Right renal pelvis (tissue), 4 donors: ENCODE measurements at places on chromosomes 1 and 21. TPM values are rescaled to one million over a fixed set of nuclear protein-coding genes. Genes with fewer than 3 reads are reported as not detected.

- DNase-seq = no peak
Observed at GRCh38 chr1:19647643-19648042, 3.5 kb downstream of the NBL1 start.

GRCh38 chr1:64476251-64476952 is 6.5 kb downstream of the CACHD1 start:
- DNase-seq = no peak

DNA sequence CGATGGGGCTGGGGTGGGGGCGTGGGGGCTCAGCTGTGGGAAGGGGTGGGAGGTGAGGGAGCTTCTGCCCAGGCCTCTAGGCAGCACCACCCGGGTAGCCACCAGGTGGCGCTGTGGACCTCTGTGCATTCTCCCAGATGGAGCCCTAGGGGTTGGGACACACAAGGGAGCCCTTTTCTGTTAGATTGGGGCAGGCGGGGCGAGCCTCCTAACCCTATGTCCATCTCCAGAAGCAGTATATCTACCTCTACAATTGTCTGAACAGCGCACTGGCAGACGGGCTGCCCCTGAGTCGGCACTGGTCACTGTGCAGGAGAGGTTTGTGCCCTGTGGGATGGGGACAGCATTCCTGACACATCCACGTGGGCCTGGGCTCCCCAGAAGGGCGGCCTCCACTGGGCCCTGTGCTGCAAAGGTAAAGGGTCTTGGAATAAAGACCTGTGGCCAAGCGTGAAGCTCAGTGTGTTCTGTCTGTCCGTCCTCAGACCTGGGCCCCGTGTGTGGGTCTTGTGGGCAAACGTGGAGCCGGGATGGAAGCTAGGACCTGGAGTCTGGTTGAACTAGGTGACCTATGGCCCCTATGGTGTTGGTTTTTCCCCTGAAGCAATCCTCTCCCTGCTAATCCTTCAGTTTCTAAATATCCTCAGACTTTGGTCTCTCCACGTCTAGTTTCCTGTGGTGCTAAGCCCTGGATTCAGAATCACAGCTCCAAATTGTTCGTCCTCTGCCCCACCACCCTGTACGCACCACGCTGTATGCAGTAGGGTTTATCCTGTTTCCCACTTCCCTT is 4.4 kb upstream of the LGR6 start:
- peak; percentile 26 for DNase-seq

DNA sequence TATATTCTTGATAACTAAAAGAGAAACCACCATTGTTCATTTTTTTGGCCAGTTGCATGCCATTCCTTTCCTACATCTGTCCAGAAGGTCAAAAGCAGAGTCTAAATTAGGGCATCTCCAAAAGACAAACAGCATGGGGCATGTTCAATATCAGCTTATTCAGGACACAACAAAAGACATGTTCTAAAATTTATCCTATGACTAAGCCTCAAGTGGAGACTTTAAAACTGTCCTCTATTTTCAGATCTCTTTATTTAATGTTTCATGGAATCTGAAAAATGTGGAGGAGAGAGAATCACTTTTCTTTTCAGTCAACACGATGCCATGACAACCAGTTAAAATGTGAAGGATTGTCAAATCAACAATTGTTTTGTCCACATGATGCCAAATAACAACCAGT is 303.4 kb upstream of the PRMT6 start:
- DNase-seq = no peak

DNA sequence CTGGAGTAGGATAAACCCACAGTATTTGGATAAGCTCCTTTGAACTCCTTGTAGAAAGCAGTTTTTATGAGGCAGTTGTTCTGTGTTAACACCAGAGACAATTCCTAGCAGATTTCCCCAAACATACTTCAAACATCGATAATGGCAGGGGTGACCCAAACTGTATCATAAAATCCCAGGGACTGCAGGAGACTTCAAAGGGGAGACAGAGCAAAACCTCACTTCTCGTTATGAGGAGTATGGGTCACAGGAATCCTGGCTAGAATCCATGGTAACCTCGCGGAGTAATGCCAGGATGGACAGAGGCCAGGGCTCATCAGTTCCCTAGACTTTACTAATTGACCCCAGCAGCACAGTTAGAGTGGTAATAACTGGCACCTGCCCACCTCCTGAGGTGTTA is 148.0 kb downstream of the DHRS3 start:
- no peak for DNase-seq

DNA sequence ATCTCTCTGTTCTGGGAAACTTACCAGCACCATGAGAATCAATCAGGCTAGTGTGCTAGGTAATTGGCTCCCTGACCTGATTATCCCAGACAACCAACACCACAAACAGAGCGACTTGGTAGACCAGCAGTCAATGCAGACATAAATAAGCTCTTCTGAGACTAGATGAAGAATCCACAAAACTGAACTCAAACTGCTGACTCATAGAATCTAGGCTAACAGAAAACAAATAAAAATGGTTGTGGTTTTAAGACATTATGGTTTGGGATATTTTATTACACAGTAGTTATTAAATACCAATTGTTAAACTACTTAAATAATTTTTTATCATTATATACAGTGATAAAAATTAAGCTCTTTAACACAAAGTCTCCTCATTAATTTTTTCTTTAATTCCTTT is 535.7 kb downstream of the COL11A1 start:
- DNase-seq = no peak

DNA sequence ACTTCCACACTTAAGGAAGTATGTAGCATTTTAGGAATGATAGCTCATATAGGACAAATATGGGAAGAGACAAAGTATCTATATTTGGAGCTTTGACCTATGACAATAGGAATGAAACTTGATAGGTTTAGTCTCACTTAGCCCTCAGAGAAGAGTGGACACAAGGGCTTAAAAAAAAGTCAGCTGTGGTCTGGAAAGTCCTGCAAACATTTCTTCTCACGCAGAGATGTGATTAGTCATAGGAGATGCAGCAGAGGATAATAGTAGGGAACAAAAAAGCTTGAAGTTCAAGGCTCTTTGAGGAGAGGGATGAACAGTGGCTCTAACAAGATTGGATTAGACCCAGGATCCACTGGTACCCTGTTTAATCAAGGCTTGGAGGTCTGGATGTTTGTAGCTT is 14.8 kb upstream of the RNF220 start:
- no peak for DNase-seq

DNA sequence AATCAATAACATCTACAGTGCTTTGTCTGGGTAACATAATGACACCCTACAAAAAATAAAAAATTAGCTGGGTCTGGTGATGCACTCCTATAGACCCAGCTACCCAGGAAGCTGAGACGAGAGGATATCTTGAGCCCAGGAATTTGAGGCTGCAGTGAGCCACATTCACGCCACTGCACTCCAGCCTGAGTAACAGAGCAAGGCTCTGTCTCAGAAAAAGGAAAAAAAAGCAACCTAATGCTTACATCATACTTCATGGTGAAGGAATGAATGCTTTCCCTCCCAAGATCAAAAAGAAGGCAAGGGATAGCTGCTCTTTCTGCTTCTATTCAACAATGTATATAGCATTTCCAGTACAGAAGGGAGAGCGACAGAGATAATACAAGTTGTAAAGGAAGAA is 24.2 kb upstream of the CTTNBP2NL start:
- DNase-seq = no peak

DNA sequence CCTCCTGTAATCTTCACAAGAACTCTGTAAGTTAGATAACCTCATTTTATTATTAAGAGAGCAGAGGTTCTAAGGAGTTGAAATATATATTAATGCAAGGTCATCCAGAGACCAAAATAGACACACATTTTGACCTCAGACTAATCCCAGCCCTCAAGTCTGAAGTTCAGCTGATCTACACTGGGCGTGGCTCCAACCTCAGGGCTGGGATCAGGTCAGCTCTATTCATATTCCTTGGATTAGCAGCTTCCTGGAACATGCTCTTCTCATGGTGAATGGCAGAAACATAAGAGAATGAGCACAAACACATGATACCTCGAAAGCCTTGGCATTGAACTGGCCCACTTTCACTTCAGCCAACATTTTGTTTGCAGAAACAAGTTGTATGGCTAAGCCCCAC is 200.8 kb upstream of the ST6GALNAC5 start:
- no peak for DNase-seq

GRCh38 chr1:2233997-2234761 is 6.1 kb downstream of the SKI start:
- no peak for DNase-seq

DNA sequence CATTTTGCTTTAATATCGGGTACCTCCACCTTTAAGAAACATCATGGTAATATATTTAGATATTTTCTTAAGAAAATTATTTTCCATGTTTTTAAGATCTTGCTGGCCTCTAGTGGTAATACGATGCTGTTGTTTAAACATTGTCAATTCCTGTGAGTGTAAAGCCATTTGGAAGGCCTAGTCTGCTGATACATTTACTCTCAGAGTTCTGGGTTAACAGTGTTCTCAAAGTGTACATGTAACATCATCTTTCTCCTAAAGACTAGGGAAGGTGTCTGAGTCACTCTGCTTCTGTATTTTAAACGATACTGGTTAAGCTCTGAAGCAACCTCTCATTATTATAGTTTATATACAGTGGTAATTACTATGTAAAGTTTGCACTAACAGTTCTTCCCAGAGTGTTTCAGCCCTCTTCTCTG is 189.1 kb downstream of the RASAL2 start:
- no peak for DNase-seq

DNA sequence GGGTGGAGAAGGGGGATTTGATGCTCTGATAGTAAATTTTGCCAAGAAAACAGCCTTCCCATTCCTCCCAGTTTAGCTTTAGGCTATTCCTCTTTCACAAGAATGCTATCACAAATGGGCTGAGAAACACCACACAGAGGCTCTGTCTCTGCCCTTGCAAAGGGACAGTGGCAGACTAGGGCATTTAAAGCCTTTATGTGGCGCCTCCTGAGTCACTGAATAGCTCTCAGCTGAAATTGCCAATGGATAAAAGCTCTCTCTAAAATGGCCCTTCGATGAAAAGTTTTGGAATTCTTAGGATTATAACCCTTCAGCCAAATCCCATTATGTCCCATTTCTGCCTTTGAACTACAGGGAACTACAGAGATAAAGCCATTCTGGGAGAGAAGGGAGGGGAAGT is 1000.4 kb downstream of the ADGRL2 start:
- no peak for DNase-seq

Gene LAPTM5
- polyA plus RNA-seq = 18.6 TPM

Gene PLA2G2C
- polyA plus RNA-seq = 0.09 TPM

Gene INSRR
- polyA plus RNA-seq = 1.5 TPM

Gene HP1BP3
- 246 TPM for polyA plus RNA-seq

Gene KISS1
- 1.3 TPM for polyA plus RNA-seq

Gene SPSB1
- polyA plus RNA-seq = 13.0 TPM

Gene OR14K1
- not detected for polyA plus RNA-seq

Gene OR2L13
- polyA plus RNA-seq = 0.03 TPM

Gene ZNF683
- polyA plus RNA-seq = 0.06 TPM

Gene CYP4A22
- polyA plus RNA-seq = 7.5 TPM

Gene CSMD2
- 1.3 TPM for polyA plus RNA-seq
